Panc1 (cell line): ENCODE measurements at places on chromosomes 5 and 9.

DNA sequence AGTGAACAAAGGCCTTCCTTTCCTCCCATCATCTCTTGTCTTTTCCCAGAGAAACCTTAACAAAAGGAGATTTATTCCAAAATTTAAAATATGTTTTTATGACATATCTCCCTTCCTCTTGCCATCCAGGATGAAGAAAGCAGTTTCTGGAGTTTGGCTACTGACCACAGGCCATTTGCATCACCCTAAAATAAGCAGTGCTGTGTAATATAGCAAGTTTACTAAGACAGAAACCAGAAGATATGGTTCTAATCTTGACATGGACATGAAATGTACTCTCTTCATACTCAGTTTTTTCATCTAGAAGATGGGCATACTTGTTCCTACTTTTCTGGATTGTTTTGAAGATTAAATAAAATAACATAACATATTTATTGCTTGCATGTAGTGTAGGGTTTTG is 50.2 kb upstream of the ZFAND5 start:
- H3K27ac ChIP-seq, result no peak overlapping the region
- no peaks in the 10 kb centered on the region for H3K27me3 ChIP-seq
- H3K4me3 ChIP-seq, result no peak overlapping the region
- DNase-seq, result no peak

GRCh38 chr5:10705747-10706146 is 55.3 kb downstream of the DAP start:
- no peak for DNase-seq
- no peaks in the 10 kb centered on the region for H3K36me3 ChIP-seq
- H3K4me1 ChIP-seq, result peaks cover 12% of the 10 kb centered on the region
- no peak overlapping the region for H3K4me3 ChIP-seq
- no peaks in the 10 kb centered on the region for H3K27me3 ChIP-seq
- no peak overlapping the region for H3K27ac ChIP-seq

- no peak for DNase-seq
- H3K4me1 ChIP-seq, result no peaks in the 10 kb centered on the region
- no peak overlapping the region for H3K4me3 ChIP-seq
- H3K36me3 ChIP-seq, result peaks cover 4% of the 10 kb centered on the region; the same call in 1 of the 2 replicates
- H3K27ac ChIP-seq, result no peak overlapping the region
These were observed 24.3 kb downstream of the NDFIP1 start for GRCh38 chr5:142132916-142133315.

- H3K36me3 ChIP-seq, result no peaks in the 10 kb centered on the region
- no peak for DNase-seq
- no peak overlapping the region for H3K4me3 ChIP-seq
These were observed 735.8 kb upstream of the WWC1 start for GRCh38 chr5:167555565-167556166.

DNA sequence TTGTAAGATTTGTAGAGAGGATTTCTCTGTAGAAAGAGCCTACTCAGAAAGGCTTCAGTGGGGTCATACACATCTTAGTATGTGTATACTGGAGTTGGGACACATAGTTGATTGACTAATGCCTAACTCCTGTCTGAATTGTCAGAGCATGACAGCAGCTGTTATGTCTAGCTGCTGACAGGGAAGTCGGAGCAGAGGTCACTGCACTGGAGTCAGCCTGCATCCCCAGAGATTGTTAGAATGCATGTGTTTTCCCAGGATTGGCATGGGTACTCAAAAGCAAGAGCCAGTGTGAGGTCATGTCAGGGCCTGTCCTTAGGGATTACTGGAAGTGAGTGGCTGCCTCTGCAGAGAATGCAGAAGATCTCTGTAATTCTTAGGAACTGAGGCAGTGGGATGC is 82.7 kb downstream of the ITGA1 start:
- no peak overlapping the region for H3K4me3 ChIP-seq
- H3K27ac ChIP-seq, result no peak overlapping the region
- no peaks in the 10 kb centered on the region; the same call in 1 of the 2 replicates for H3K27me3 ChIP-seq
- H3K4me1 ChIP-seq, result no peaks in the 10 kb centered on the region
- no peak for DNase-seq
- no peaks in the 10 kb centered on the region for H3K36me3 ChIP-seq

- no peaks in the 10 kb centered on the region for H3K27me3 ChIP-seq
- no peak for DNase-seq
- H3K27ac ChIP-seq, result no peak overlapping the region
- no peaks in the 10 kb centered on the region for H3K36me3 ChIP-seq
- H3K4me3 ChIP-seq, result no peak overlapping the region
These were observed 16.7 kb downstream of the CTNNAL1 start for GRCh38 chr9:108996643-108997042.

DNA sequence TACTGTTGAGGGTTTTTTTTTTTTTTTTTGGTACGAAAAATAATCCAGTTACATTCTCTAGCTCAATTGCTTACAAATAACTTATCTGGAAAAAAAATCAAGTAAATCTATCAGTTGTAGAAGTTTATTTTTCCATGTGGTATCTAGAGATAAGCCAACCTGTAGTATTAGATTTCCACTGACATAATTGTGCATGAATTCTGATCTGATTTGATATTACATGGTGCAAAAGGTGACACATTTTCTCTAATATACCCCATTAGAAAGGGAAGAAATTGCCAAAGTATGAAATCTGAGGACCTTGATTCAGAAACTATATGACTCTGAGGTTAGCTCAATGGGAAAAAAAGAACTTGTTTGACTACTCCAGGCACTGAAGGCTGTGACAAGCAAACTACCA is 141.5 kb downstream of the SLF1 start:
- H3K4me3 ChIP-seq, result no peak overlapping the region
- DNase-seq, result no peak
- no peaks in the 10 kb centered on the region for H3K36me3 ChIP-seq

DNA sequence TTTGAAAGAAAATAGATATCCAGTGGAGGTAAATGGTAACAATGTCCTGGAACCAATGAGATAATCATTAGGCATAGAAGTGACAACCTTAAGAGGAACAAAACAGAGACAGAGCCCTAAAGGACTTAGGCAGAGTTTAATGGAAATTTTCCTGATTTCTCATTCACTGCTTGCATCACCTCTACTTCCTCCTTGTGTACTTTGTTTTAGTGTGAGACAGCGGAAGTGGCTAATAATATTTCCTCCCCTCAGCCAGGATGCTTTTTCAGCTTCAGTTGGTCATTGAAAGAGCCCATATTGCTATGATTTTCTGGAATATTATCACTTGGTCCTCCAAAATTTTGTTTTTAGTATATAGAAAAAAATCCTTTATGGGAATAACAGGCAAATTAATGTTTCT is 153.4 kb upstream of the MPDZ start:
- H3K36me3 ChIP-seq, result no peaks in the 10 kb centered on the region; the same call in 1 of the 2 replicates
- H3K4me1 ChIP-seq, result no peaks in the 10 kb centered on the region
- DNase-seq, result no peak
- no peak overlapping the region for H3K4me3 ChIP-seq
- no peaks in the 10 kb centered on the region for H3K27me3 ChIP-seq
- no peak overlapping the region for H3K27ac ChIP-seq

- H3K27ac ChIP-seq, result no peak overlapping the region
- DNase-seq, result no peak
- H3K27me3 ChIP-seq, result no peaks in the 10 kb centered on the region
These were observed 60.0 kb downstream of the DMAC1 start for GRCh38 chr9:7739595-7739994.

DNA sequence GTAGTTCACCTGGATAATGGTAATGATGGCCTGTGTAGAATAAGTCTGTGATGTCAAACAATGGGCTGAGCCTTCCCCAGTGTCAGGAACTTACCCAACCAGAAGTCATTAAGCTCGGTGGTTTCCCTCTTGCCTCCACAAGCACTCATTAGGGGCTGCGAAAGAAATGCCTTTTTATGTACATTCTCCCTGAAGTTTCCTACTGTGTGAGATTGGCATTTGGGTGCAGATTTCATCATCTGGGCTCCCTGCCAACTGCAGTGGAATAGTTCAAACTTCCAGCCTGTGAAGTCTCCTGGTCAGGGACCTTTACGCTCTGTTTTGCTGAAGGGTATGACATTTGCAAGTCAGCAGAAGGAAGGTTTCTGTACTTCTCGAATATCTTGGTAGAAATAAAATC is 41.6 kb upstream of the TMEM215 start:
- H3K4me1 ChIP-seq, result no peaks in the 10 kb centered on the region
- DNase-seq, result no peak
- H3K27me3 ChIP-seq, result no peaks in the 10 kb centered on the region; the same call in 1 of the 2 replicates
- no peak overlapping the region for H3K4me3 ChIP-seq
- H3K27ac ChIP-seq, result no peak overlapping the region

GRCh38 chr9:2697492-2697891 is 19.8 kb upstream of the KCNV2 start:
- H3K4me1 ChIP-seq, result no peaks in the 10 kb centered on the region
- no peak for DNase-seq
- no peak overlapping the region for H3K27ac ChIP-seq
- H3K4me3 ChIP-seq, result no peak overlapping the region
- no peaks in the 10 kb centered on the region for H3K36me3 ChIP-seq

GRCh38 chr5:13477118-13477737 is 467.3 kb downstream of the DNAH5 start:
- no peaks in the 10 kb centered on the region for H3K4me1 ChIP-seq
- no peaks in the 10 kb centered on the region for H3K36me3 ChIP-seq
- H3K4me3 ChIP-seq, result no peak overlapping the region

GRCh38 chr9:71647094-71647591 is 121.2 kb downstream of the CEMIP2 start:
- H3K4me1 ChIP-seq, result no peaks in the 10 kb centered on the region
- H3K27me3 ChIP-seq, result no peaks in the 10 kb centered on the region
- no peak overlapping the region for H3K27ac ChIP-seq
- H3K4me3 ChIP-seq, result no peak overlapping the region
- H3K36me3 ChIP-seq, result no peaks in the 10 kb centered on the region

GRCh38 chr9:95810814-95811213 is 64.7 kb upstream of the ERCC6L2 start:
- H3K27ac ChIP-seq, result no peak overlapping the region
- DNase-seq, result no peak

DNA sequence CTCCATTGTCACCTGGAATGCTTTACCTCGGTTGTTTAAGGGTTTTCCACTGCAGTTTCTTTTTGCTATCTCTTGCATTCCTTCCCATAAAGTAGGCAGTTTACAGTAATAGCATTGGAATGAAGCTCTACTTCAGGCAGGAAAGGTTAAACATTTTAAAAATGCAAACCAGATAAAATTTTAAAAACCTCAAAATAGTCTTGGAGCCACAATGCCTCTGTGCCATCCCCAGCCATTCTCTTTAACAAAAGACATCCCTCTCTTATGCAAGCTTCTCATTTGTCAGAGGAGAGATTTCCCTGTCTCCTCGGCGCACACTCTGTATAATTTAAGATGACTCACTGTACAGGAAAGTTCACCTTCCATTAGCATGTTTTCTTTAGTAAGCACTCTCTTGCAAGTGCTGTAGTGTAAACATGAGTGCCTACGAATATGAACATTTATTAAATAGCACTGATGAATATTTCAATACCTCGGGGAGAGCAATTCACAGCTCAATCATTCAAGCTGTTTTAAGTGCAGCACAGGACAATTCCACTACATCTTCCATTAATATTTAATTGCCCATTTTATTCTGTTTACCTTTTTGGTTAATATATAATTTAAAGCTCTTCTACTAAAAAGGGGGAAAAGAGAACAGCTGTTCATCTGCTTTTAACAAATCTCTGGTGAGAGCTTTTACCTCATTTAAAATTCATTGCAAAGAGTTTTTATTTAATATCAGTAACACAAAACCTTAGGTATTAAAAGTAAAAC is 343.6 kb downstream of the SPATA31D1 start:
- no peaks in the 10 kb centered on the region for H3K36me3 ChIP-seq
- H3K27me3 ChIP-seq, result no peaks in the 10 kb centered on the region
- peak; percentile 39 for DNase-seq
- no peak overlapping the region for H3K4me3 ChIP-seq
- no peaks in the 10 kb centered on the region for H3K4me1 ChIP-seq

GRCh38 chr5:178576591-178577351 is 13.4 kb downstream of the COL23A1 start:
- H3K4me3 ChIP-seq, result no peak overlapping the region
- no peak overlapping the region for H3K27ac ChIP-seq
- no peaks in the 10 kb centered on the region for H3K36me3 ChIP-seq

- DNase-seq, result no peak
- H3K27ac ChIP-seq, result no peak overlapping the region
- no peaks in the 10 kb centered on the region for H3K27me3 ChIP-seq
- no peaks in the 10 kb centered on the region for H3K36me3 ChIP-seq
- no peak overlapping the region for H3K4me3 ChIP-seq
These were observed 73.7 kb downstream of the GADD45G start for GRCh38 chr9:89678396-89679015.

DNA sequence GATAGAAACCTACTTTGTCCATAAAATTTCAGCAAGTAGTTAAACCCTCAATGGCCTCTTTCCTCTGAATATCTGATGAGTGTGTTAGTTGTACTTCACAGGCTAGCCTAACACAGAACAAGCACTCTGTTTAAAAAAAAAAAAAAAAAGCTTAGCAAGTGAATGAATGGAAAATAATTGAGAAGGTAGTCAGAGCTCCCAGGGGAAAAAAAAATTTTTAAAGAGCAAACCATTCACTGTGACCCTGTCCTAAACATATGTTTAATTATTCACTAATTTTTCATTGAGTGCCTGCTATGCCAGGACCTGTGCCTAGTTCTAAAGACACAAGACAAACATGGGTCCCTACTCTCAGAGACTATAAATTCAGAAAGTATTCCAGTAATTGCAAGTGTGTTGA is 69.3 kb downstream of the SH3RF2 start:
- no peak overlapping the region for H3K27ac ChIP-seq
- no peak for DNase-seq
- H3K36me3 ChIP-seq, result peaks cover 5% of the 10 kb centered on the region; the same call in 1 of the 2 replicates

DNA sequence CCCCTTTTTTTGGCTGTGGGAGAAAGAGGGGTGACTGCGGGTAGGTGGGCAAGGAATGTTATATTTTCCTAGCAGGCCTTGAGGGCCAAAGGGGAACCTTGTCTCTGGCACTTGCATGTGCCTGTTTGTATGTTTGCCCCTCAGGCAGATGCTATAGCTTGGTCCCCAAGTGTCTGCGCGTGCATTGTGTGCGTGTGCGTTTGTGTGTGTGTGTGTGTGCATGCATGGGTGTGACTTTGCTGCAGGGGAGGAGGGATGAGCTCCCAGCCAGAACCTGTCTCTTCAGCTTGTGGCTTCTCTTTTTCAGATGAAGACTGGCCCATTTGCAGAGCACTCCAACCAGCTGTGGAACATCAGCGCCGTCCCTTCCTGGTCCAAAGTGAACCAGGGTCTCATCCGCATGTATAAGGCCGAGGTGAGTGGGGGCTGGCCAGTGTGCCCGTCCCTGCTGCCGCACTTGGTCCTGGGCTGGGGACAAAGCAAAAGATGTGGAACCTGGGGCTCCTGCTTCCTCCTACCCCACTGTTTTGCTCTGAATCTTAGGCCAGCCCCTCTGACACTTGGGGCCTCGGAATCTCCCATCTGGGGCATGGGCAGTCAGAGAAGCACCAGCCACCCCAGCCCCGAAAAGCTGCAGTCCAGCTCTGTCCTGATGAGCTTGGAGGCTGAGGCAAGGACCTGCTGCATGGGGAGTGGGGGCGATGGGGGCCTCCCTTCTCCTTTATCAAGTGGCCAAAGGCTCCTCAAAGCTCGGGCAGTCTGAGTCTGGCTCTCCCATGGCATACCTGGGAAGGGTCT is 31.1 kb downstream of the PTPA start:
- H3K27ac ChIP-seq, result no peak overlapping the region
- no peak overlapping the region for H3K4me3 ChIP-seq
- no peaks in the 10 kb centered on the region for H3K36me3 ChIP-seq
- H3K4me1 ChIP-seq, result peaks cover 34% of the 10 kb centered on the region
- no peaks in the 10 kb centered on the region for H3K27me3 ChIP-seq
